ENCODE measurements at places on chromosomes 6 and 20.

- no peak for DNase-seq
These were observed 368.5 kb downstream of the TBC1D32 start for GRCh38 chr6:120965814-120966213.

DNA sequence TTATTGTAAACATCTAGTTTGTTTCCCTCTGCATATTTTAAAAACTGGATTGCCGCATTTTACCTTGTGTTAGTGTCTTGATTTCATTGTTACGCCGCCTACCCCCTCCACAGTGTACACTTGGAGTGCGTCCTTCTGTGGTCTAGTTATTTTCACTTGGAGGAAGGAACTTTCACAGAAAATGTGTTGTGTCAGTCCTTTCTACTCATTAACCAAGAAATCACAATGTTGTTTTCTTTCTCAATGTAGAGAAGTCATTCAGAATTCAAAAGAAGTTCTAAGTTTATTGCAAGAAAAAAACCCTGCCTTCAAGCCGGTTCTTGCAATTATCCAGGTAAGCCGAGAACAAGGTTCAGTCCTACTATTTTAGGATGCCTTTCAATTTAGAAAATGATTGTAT lies 10.3 kb downstream of the MTHFD1L start:
- no peak for DNase-seq

GRCh38 chr6:712805-713204 lies 19.9 kb upstream of the EXOC2 start:
- DNase-seq = no peak

GRCh38 chr6:104881964-104882668 lies 22.4 kb upstream of the HACE1 start:
- no peak for DNase-seq

GRCh38 chr6:163655217-163656121 lies 241.0 kb downstream of the QKI start:
- DNase-seq = no peak

- no peak for DNase-seq
These were observed 12.9 kb downstream of the SOD2 start for GRCh38 chr6:159680104-159680503.
